ENCODE measurements at places on chromosomes 2 and 18. TPM values are rescaled to one million over a fixed set of nuclear protein-coding genes. Genes with fewer than 3 reads are reported as not detected.

The CCDC150 gene
- total RNA-seq, result 11.3 TPM

The C18orf32 gene
- total RNA-seq, result 15.5 TPM

The LOXL3 gene
- 53.9 TPM for total RNA-seq

The UGT1A3 gene
- total RNA-seq, result not detected

The LPIN2 gene
- 51.1 TPM for total RNA-seq

The NTSR2 gene
- not detected for total RNA-seq

The FAM237A gene
- total RNA-seq, result not detected

The TGFA gene
- 0.73 TPM for total RNA-seq

The ATG16L1 gene
- total RNA-seq, result 31.0 TPM

The CYP20A1 gene
- 69.8 TPM for total RNA-seq

The PROKR1 gene
- not detected for total RNA-seq

The INPP5D gene
- 0.15 TPM for total RNA-seq

The MAT2A gene
- total RNA-seq, result 200 TPM

The CD8B gene
- total RNA-seq, result not detected

The SLC23A3 gene
- total RNA-seq, result 1.2 TPM

The NFE2L2 gene
- total RNA-seq, result 162 TPM
